ENCODE measurements at places on chromosomes 12 and 14.

- peak; percentile 10 for DNase-seq
Observed at GRCh38 chr12:67578976-67579661, 69.4 kb upstream of the DYRK2 start.

DNA sequence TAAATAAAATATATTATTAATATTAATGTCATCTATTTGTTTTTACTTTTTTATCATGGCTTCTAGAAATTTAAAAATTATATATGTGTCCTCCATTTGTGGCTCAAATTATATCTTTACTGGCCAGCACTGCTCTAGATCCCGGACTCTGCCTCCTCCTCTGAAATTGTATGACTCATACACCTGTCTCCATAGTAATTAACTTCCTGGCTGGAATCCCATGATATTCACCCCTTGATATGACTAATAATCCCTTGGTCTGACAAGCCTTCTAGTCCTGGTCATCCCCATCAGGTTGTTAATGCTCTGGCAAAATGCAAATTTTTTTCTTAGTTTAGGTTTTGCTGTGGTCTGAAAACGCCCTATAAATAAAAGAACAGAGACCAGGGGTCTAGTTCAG, 116.2 kb downstream of the BMP4 start:
- DNase-seq, result peak; percentile 69

GRCh38 chr14:101025696-101026095, 122.2 kb upstream of the RTL1 start:
- DNase-seq, result no peak

- DNase-seq, result no peak
Observed at GRCh38 chr12:92338671-92339070, 193.0 kb upstream of the BTG1 start.

DNA sequence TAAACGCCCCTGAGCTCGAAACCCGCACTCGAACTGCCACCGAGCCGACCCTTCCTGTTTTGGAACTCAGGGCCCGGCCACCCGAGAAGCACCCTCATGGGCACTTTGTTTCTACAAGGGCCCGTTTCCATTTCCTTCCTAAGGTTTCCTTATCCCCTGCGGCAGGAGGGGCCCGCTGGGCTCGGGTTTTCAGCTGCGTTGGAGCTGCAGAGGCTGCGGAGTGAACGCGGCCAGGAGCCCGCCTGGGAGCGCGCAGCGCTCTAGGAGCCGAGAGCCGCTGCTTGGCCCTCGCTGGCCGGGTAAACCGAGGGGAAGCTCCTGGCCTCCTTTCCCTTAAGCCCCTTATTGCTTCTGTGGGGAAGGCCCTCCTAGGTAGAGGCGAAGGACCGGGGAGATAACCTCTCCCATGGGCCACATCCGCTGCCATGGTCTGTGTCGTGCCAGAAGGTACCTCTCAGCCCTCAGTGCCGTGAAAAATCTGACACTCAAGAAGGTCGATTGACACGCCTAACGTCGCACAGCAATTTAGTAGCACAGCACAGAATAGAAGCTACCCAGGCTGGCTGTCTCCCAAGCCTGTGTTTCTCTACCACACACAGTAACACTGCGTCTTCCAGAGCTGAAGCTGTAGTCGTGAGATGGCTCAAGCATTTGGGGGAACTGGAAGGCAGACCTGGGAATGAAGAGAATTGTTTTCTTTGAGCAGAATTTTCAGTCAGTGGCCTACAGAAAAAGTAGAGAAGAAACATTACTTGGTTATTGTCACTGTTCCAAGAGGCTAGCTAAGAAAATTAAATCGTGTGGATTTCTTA, 12.9 kb upstream of the CALM1 start:
- DNase-seq, result peak; percentile 52

GRCh38 chr12:76346798-76347420, 1.3 kb downstream of the BBS10 start:
- peak; percentile 81 for DNase-seq

- peak; percentile 82 for DNase-seq
Observed at GRCh38 chr14:24436355-24437019, 6.1 kb downstream of the SDR39U1 start.

DNA sequence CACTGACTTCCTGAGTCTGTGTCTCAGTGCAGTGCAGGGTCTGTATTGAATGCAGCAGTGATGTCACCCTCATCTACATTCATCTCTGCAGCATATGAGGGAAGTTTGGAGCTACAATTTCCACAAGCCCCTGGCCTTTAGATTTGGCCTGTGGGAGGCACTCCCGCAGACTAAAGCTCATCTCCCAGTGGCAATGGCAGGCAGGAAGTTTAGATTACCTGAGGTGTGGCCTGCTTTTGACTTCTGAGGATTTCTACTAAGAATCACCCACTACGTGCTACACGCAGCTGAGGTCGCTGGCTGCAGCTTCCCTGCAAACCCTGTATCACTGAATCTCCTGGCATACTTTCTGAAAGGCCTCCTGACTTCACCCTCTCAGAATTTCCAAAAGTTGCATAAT, 202.2 kb upstream of the PRKD1 start:
- DNase-seq, result no peak

- no peak for DNase-seq
Observed at GRCh38 chr12:41681898-41682297, 462.8 kb downstream of the GXYLT1 start.

GRCh38 chr14:63905370-63905769, 52.6 kb downstream of the SYNE2 start:
- no peak for DNase-seq

DNA sequence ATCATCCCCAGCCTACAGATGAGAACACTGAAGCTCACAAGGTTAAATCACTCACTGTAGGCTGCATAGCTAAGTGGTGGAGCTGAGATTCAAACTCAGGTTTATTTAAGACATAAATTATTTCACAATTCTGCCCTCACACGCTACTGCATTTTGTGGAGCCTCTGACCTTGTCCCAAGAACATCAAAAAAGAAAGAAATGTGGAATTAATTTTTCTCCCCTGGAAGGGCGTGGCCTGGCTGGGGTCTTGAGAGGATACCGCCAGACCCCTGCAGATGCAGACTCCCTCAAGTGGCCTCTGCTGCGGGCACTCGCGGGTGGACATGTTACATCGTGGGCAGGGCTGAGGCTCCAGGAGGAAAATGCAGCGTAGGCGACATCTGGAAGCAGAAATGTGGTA, 40.6 kb downstream of the LTBP2 start:
- peak; percentile 63 for DNase-seq

DNA sequence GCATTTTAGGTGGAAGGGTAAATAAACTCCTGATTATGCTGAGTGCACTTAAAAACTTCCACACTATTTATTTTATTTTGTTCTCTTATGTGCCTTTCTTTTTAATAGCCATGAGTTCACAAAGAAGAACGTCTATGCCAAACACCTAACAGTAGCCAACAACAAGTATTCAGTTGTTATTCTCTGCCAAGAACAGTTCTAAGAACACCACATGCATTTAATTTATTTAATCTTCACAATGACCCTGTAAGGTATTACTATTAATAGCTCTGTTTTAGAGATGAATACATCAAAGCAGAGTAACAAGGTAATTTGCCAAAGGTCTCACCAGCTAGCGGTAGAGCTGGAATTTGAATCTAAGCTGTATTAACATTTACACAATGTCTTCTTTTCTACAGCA, 240.1 kb downstream of the ALG10B start:
- DNase-seq, result no peak

- peak; percentile 65 for DNase-seq
Observed at GRCh38 chr12:64670919-64671639, 60.8 kb downstream of the RASSF3 start.

- DNase-seq, result peak; percentile 58
Observed at GRCh38 chr14:53953002-53953827, 3.4 kb downstream of the BMP4 start.

DNA sequence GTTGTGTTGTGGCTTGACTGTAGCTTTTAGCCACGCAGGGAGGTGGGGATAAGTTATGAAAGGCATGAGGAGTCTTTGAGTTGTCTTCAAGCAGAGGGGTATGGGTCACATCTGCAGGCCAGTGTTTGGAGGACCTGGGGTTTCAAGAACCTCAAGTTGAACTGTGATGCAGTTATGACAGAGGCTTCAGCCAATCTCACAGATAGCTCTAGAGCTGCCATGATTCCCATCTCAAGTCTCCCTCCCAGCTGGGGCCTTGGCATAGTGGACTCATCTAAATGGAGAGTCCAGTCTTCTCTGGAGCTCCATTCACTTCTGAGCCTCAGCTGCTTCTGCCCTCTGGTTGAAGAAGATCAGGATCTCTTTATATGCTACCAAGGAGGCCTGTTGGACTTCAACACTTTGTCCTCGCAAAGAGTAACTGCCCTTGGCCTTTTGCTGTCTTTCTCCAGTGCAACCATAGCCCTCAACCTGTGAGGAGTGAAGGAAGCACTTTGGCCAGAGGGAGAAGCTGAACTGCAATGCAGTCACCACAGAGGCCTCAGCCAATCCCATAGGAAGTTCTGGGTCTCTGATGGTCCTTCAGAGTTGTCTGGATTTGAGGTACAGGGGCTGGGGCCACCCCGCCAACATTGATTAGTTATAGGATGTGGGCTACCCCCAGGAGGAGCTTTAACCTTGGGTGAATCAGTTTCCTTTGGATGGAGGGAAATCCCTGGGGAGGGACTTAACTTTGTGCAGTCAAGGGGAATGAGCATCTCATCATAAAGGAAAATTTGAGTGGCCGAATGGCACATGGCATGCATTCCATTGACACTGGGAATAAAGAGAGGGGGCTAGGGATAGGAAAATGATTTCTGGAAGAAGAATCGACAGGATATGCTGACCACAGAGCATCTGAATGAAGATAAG, 230.5 kb downstream of the PCNX1 start:
- DNase-seq, result no peak

Measured in ELR (cell line).